Endothelial cell (in vitro differentiated cells): ENCODE measurements at places on chromosomes 5 and 9.

- no peak for DNase-seq
Observed at GRCh38 chr9:127708952-127709587, 2.3 kb downstream of the CFAP157 start.

- DNase-seq, result no peak
Observed at GRCh38 chr5:169798438-169798837, 161.4 kb downstream of the DOCK2 start.

DNA sequence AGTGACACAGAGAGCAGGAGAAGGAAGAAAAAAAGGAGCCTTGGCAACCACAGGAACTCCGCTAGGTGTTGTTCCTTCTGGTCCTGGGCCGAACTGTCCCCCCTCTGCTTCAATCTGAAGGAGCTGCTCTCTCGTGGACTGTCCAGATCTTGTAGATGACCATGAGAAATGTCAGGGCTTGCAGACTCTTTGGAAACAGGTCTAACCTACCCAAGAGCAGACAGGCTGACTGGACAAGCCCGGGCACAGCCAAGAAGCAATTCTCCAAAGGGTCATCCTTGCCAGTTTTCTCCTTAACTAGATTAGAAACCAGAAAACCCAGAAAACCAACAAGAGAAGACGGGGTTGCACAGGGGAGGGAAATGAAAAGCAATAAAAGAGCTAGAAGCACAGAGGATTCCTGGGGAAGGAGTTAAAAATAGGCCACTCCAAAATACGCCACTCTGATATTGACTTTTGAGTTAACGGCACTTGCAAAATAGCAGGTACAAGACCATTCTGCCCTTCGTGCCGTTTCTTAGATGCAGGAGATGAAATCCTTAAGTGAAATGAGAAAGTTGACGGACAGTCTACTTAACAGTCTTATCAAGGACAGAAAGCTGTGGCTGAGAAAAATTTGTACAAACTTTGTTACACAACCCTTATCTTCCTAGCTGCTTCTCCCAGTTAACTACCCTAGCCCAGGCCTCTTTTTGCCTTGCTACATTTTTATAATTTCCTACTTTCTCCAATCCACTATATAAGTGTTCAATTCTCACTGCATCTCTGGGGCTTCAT, 5.8 kb downstream of the GCNT4 start:
- no peak for DNase-seq

- no peak for DNase-seq
Observed at GRCh38 chr5:21688655-21689054, 1164.5 kb downstream of the CDH12 start.

- no peak for DNase-seq
Observed at GRCh38 chr9:102209176-102209575, 470.7 kb upstream of the GRIN3A start.

DNA sequence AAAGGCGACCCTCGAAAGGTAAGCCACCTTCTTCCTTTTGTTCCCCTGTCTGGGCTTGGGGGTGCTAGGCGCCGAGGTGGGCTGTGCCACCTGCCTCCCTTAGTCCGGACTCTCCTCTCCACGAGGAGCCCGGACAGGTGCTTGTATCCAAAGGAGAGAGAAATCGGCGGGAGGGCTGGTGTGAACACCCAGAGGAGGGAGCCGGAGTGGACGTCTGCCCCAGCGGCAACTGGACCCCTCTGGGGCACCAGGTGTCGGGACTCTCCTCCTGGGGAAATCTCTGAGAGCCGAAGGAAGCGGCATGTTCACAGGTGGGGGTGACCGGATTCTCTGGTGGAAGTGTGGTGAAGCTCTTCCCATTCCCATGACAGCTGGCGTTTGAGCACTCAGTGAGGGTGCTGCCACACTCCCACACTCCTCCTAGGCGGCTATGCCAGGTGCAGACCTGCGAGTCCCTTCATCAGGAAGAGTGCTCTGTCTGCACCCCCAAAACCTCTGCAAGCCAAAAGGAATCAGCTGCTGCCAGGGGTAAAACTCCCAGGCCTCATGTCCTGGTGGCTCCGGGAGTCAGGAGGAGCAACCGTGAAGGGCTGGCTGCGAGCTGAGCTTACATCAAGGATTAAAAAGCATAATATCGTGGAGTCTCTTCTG, 921 bp downstream of the KCNIP1 start:
- DNase-seq, result no peak

DNA sequence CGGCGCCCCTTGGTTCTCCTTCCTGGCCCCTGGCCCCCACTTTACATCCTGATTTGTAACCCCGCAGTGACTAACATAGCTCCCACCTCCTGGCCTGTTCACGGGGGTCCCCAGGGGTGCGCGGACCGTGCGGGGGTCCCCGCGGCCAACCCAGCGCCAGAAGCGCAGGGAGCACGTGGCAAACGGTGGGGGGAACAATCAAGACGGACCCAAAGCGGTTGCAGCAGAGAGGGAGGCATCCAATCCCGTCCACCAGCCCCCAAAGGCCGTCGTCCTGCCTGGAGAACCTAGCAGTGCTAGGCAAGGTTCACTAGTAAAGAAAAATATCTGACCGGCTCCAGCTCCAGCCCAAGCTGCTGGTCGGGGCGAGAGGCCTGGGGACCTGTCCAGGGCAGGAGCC, 201.5 kb downstream of the AUH start:
- DNase-seq, result no peak

DNA sequence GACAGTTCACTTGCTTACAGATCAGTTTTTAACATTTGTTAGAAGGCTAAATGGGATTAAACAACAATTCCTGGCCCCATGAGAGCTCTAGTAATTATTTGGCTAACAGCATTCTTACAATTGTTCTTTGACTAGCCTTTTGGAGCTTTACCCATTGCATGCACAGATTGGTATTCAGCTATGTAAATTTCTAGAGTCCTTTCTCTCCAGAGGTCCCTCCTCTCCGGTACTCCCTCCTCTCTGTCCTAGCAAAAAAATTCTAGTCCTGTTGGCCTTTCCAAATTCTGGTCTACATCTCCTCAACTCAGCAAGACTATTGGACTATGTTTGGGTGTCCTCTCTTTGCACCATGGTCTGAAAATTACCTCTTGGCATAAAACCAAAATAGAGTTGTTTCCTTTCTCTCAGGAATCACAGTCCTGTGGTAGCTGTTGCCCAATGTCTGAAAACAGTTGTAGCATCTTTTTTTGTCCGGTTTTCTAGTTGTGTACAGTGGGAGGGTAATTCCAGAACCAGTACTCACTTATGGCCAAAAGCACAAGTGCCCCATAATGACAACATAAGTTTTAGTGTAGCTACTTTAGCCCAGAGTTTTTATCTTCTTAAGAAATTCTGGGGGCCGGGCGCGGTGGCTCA, 18.1 kb downstream of the SAR1B start:
- no peak for DNase-seq

GRCh38 chr5:147483188-147483790, 26.6 kb downstream of the DPYSL3 start:
- DNase-seq, result no peak

DNA sequence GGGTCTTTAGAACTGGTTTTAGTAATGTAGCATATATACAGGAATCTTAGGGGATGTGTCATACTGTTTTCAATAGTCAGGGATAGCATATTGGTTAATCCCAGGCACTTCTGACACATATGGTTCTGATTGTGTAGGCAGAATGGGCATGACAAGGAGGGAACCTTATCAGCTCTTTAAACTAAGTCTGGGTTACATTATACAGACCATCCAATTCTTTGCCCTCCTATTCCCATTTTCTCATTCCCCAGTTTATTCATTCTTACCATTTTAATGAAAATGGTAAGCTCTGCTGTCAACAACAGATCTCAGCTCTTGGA, 85.1 kb downstream of the NDUFAF2 start:
- no peak for DNase-seq

- no peak for DNase-seq
Observed at GRCh38 chr5:78275998-78276543, 18.4 kb downstream of the AP3B1 start.

GRCh38 chr5:151461312-151461711, 13.9 kb downstream of the SLC36A1 start:
- DNase-seq, result no peak

- DNase-seq, result peak; percentile 34
Observed at GRCh38 chr5:132962429-132963021, 909 bp downstream of the AFF4 start.

DNA sequence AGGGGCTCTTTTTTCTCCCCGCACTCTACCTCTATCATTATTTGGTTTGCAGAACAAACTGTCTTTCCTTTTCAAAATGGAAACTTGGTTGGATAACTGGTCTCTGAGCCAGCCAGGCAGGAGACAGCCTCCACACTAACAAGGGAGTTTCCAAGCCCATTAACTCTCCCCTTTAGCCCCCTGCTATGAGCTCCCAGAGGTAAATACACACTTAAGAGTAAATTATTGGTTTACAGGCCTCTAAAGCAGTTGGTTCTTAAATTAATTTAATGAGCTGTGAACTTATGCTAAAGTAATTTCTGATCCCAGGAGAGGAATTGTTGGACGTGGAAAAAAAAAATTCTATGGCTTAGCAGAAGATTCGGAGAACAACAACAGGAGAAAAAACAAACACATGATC, 30.3 kb downstream of the EPB41L4A start:
- DNase-seq, result no peak

- no peak for DNase-seq
Observed at GRCh38 chr9:23587903-23588302, 238.1 kb downstream of the ELAVL2 start.

DNA sequence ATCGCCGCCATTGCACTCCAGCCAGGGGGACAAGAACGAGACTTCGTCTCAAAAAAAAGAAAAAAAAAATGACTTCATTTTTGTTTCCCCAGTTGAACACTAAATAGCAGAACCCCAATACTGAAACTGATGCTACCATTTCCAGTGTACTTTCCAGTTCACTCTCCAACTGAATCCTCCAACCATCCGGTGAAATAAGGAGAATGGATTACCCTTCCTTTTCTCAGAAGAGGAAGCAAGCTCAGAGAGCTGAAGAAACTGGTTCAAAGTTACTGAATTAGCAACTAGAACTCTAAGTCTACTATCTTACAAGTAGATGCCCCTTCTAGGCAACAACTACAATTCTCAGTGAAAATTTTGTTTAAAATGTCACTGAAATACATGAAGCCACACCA, 3.9 kb downstream of the FAM13B start:
- DNase-seq, result no peak

GRCh38 chr9:116163293-116164055, 9.9 kb downstream of the PAPPA start:
- DNase-seq, result no peak

GRCh38 chr9:122562134-122562760, 9.3 kb downstream of the OR1N2 start:
- no peak for DNase-seq

- no peak for DNase-seq
Observed at GRCh38 chr5:39730699-39731098, 305.9 kb upstream of the DAB2 start.

DNA sequence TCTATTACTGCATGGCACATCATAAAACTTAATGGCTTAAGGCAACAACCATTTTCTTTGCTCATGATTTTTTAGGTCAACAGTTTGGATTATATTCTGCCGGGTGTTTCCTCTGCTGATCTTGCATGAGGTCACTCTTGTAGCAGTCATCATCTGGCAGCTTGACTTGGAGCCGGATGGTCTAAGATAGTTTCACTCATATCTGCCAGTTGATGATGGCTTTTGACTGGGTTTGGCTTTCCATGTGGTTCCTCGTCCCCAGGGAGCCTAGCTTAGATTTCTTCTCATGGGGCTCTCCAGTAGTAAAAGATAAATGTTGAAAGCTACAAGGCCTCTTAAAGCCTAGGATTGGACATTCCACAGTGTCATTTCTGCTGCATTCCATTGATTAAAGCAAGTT, 27.4 kb downstream of the LNPEP start:
- DNase-seq, result no peak

DNA sequence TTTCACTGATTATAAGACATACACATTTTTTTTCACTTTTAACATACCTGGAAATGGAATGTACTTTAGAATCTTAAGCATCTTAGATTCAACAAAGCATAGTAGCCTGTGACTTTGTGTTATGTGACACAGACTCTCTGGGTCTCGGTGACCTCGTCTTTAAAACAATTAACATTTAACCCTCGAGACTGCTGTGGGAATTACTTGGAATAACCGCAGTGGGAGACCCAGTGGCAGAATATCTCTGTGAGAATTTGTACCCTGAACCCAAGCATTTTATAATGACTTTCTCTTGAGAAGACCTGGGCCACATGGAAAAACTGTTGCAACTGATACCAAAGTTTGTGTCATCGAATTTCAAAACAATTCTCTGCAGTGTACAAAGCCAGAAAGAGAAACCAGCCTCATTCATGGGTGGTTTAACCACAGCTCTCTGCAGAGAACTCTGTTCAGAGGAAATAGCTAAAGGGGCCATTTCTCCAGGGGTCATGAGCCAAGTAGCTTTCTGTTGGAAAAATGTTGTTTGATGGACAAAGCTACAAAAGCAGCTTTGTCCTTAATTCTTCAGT, 10.0 kb upstream of the RETREG1 start:
- no peak for DNase-seq

DNA sequence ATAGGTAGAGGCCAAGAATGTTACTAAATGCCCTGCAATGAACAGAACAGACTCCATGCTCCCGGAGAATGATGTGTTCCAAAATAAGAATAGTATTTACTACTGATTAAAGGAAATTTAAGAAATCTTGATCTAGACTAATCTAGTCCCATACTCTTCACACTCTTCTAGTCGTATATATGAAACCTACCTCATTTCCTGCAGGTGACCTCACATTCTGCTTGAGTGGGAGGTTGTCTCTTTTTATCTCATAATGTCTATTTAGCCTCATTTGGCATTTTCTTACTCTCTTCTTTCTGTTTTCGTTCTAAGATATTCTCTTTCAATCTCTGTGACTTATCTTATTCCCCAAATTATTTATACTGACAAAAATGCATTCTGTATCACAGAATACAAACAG, 9.2 kb upstream of the SHOC1 start:
- no peak for DNase-seq

- DNase-seq, result no peak
Observed at GRCh38 chr5:171978519-171978918, 27.9 kb downstream of the FBXW11 start.

GRCh38 chr9:27118916-27119315, 9.9 kb downstream of the TEK start:
- no peak for DNase-seq
